ENCODE measurements at places on chromosomes 6 and 20.

DNA sequence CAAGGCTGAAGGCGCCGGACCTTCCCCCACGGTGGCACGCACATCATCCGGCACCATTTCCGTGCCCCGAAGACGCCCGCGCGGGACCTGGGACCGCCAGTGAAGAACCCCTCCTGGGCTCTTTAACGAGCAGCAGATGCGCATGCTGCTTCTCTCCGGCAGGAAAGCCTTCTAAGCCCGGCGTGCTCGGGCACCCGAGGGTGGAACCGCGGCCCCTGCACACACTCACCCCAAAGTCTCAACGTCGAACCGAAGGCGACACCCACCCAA lies 240 bp downstream of the FOXQ1 start:
- DNase-seq, result no peak

DNA sequence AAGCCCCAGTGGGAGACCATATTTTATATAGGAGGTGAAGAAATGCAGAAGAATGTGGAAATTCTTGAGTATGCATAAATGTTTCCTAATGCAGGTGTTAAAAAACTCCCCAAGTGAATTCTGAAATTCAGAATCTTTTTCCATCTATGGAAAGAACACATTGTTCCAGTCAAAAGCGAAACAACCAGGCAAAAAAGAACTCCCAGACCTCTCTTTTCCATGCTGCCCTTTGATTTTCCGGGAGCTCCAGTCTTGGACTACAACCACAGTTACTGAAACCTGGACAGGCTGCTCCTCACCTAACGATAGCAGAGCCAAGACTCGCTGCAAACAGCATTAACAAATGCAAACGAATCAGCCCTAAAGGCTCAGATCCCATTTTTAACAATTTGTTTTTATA lies 108.7 kb upstream of the CNKSR3 start:
- no peak for DNase-seq

GRCh38 chr6:136656121-136656520 lies 105.9 kb upstream of the MAP7 start:
- no peak for DNase-seq

GRCh38 chr20:64146936-64147477 lies 17.2 kb upstream of the MYT1 start:
- DNase-seq, result no peak

- DNase-seq, result no peak
Measured at GRCh38 chr6:138188278-138188941, 26.7 kb downstream of the ARFGEF3 start.

GRCh38 chr6:89596484-89596883 lies 42.1 kb downstream of the LYRM2 start:
- no peak for DNase-seq

DNA sequence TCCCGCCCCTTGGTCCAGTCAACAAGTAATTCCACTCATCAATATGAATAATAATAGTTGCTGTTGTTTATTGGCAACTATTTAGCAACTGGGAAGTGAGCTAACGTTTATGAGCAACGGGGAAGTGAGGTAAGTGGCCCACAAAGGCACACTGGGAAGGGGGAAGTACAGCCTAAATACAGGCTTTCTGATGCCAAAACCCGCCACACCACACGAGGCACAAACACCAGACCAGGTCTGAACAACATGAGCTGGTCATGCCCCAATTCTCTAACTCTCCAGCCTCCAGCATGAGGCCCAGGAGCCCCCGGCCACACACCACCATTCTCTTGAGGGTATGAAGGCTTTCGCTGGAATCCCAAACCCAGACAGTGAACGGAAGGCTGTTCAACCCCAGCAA lies 50.8 kb downstream of the PREX1 start:
- DNase-seq, result no peak

- DNase-seq, result no peak
Measured at GRCh38 chr6:73679009-73679408, 17.0 kb upstream of the CD109 start.

DNA sequence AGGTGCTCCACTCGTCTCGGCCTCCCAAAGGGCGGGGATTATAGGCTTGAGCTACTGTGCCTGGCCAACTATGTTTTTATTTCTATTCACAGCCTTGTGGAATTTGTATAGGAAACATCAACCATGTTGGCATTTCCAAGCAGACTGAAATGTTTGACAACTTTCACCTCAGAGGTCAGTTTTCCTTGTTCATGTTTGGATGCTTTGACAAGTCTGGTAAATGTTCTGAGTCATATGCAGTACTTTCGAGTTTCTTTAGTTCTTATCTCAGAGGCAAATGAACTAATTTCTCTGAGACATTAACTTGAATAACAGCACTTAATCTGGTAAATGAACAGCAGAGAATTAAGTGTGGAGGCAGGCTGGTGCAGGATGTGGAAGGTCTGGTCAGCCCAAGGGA lies 373.4 kb upstream of the SYNCRIP start:
- DNase-seq, result no peak

GRCh38 chr6:163532526-163533078 lies 118.1 kb downstream of the QKI start:
- no peak for DNase-seq

GRCh38 chr6:6491761-6492160 lies 96.8 kb upstream of the LY86 start:
- no peak for DNase-seq

DNA sequence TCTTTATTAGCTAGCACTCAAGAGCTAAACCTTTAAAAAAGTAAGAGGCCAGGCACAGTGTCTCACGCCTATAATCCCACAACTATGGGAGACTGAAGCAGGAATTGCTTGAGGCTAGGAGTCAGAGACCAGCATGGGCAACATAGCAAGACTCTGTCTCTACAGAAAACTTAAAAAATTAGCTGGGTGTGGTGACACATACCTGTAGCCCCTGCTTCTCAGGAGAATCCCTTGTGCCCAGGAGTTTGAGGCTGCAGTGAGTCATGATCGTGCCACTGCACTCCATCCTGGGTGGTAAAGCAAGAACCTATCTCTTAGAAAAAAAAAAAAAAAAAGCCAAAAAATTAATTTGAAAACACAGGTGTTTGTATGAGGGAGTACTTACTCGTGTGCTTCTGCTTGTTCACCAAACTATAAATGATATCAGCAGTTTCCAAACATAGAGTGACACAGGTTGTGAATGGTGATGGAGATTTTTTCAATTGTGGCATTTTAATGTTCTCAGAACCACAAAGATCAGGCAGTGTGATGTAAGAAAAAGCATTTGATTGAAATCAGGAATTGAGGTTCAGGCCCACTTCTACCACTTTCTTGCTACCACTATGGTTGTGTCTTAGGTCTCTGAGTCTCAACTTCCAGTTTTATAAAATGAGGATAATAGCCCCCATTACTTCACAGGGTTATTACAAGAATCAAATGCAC lies 104.9 kb downstream of the FOXO3 start:
- no peak for DNase-seq

GRCh38 chr6:126293891-126294524 lies 45.9 kb upstream of the CENPW start:
- no peak for DNase-seq

- no peak for DNase-seq
Measured at GRCh38 chr6:24606200-24606930, 39.6 kb downstream of the KIAA0319 start.

GRCh38 chr20:23666698-23667097 lies 22.1 kb downstream of the CST4 start:
- DNase-seq, result no peak

DNA sequence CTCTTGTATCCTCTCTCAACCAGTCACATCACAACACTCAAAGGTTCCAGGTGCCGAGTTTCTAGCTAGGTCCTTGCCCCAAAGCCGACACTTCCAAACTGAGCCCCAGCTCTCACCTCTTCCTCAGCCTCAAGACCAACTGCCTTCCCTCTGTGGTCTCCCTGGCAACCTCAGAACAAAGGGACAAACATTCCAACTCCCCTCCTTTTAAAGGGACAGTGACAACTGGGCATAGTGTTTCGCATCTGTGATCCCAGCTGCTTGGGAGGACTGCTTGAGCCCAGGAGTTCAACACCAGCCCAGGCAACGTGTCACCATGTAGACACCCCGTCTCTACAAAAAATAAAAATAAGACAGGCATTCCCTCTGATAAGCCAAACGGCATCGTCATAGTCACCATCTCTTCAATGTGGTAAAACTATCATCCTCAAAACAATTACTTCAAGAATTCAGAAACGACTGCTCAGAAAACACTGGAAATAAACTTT lies 11.3 kb downstream of the DIDO1 start:
- no peak for DNase-seq

GRCh38 chr6:8536122-8536521 lies 100.8 kb upstream of the SLC35B3 start:
- DNase-seq, result no peak

- no peak for DNase-seq
Measured at GRCh38 chr20:37699202-37699601, 5.4 kb downstream of the CTNNBL1 start.

DNA sequence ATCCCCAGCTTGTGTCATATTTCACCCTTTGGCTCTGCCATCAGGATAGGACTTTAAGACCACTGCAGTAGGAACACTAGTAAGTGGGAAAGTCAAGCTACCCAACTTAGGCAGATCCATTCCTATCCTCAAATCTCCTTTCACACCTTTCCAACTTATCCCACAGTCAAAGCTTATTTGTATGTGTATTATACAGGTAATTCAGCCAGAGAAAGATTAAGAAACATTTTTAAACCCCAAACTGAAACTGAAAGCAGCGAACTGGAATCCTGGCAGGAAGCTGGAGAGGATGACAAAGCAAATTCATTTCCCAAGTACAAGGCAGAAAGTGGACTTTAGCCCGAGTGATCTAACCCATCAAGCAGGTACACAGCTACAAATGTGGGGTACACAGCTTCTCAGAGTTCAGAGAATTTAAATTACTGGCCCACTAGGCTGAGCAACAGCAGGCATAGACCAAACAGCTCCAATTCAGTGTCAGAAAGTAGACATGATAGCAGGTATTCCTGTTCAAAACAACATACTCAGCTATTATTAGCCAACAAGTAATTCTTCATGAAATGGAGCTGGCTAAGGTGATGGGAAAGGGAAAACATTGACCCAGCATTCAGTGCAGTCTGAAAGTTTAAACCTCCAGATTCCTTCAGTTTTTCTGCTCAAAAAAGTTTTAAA lies 39.1 kb downstream of the ILRUN start:
- no peak for DNase-seq

- no peak for DNase-seq
Measured at GRCh38 chr6:10838794-10839333, 525 bp upstream of the MAK start.

DNA sequence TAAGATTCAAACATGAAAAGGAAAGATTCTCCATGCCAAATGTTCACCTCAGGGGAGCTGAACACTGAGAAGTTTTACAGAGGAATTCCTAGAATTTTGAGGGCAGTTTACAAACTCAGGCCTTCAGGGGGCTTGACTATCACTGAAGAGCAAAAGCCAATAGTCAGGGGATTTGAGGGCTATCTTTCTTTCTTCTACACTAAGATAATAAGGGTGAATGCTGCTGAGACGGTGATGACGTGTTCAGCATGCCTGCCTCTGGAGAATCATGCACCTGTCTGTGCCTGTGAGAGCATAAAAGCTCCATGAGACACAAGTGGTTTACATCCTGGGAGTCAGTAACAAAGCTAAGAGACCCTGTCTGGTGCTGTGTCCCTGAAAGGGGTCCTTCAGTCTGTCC lies 1085.6 kb downstream of the KIF16B start:
- DNase-seq, result no peak

GRCh38 chr20:12528591-12529041 lies 480.2 kb upstream of the SPTLC3 start:
- no peak for DNase-seq

- no peak for DNase-seq
Measured at GRCh38 chr6:26575494-26575939, 21.2 kb upstream of the ABT1 start.

GRCh38 chr6:138590796-138591709 lies 91.8 kb upstream of the NHSL1 start:
- DNase-seq, result no peak

- no peak for DNase-seq
Measured at GRCh38 chr20:12016291-12016690, 98.6 kb downstream of the BTBD3 start.

GRCh38 chr6:139308936-139309603 lies 17.3 kb upstream of the TXLNB start:
- no peak for DNase-seq

- DNase-seq, result no peak
Measured at GRCh38 chr6:35706468-35706867, 17.8 kb upstream of the FKBP5 start.

GRCh38 chr6:108364470-108364869 lies 69.6 kb downstream of the AFG1L start:
- no peak for DNase-seq

DNA sequence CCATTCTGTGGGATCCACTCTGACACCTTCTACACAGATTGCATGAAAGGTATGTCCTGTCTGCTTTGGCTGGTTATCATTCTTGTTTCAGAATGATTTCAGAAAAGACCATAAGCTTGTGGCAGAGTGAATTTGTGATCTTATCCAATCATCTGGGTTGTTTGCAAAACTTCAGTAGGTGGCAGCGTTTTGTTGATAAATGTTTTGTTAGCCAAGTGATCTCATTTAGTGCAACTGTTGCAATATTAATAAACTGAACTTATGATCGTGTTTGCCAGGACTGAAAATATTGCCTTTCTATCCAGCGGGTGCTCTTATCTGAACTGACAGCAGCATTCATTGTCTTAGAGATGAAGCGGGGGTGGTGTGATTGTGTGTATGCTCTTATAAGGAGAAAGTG lies 613.2 kb upstream of the NOX3 start:
- DNase-seq, result no peak

- no peak for DNase-seq
Measured at GRCh38 chr6:125200941-125201340, 47.4 kb downstream of the TPD52L1 start.

GRCh38 chr6:114651611-114652010 lies 308.8 kb upstream of the HS3ST5 start:
- no peak for DNase-seq

DNA sequence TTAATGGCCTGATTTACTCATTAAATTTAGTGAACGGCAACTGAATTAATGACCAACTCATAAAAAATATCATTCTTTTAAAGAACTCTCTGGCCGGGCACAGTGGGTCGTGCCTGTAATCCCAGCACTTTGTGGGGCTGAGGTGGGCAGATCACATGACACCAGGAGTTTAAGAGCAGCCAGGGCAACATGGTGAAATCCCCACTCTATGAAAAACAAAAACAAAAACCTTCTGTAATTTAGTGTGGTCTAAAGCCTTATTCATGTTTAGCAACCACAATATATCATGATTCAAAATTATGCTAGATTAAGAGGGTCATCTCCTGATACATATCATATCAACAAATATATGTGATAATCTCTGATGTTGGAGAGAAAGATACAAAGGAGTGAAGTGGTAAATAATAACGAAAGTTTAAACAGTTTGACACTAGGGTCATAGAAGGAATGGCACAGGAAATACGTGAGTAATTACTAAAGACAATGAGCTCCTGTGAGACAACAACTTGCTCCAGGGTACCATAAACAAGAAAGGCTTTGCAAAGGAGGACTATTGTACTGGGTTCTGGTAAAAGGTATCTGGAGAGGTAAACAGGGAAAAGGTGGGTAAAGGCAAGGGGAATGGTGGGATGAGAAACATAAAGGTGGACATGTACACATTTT lies 5.7 kb downstream of the ELOVL4 start:
- no peak for DNase-seq

GRCh38 chr6:17237246-17237645 lies 43.9 kb upstream of the RBM24 start:
- DNase-seq, result no peak
